ENCODE measurements at places on chromosomes 11 and 22.

DNA sequence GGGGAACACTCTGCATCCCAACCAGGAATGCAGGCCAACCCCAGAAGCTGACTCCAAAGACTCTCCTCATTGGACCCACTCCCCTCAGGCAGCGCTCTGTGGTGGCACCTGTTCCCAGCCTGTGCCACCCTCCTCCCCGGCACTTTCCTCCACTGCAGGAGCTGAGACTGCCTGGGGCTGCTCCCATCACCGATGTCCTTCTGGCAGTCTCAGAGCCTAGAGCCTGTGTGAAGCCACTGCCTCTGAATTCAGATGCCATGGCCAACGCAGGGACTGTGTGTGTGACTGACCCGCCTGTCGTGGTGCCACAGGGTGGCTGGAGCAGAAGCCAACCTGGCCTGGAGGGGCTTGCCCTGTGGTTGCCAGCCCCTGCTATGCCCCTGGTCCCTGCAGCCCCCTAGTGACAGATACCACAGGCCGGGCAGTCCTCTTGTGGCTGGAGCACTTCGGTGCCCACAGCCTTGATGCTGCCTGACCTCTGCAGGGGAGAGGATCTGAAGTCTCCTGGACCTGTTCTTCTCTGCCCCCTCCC lies 43.2 kb downstream of the TBX1 start:
- no peak for DNase-seq

DNA sequence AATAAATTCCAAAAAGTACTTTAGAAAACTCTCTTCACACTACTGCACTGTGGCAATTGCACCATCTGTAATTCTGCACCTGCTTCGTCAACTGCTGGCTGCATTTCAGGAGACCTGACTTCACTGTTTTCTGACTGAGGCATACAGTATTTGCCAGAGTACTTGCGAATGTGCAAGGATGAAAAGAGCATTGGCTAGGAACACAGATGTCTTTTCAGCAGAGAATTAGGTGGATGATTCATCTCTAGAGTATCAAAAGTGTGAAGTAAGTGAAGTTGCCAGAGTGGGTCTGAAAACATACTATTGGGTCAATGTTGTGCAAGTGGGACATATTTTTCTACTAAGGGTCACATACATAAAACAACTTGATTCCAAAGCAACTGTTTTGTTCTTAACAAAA lies 427.5 kb upstream of the CCDC90B start:
- DNase-seq, result no peak

DNA sequence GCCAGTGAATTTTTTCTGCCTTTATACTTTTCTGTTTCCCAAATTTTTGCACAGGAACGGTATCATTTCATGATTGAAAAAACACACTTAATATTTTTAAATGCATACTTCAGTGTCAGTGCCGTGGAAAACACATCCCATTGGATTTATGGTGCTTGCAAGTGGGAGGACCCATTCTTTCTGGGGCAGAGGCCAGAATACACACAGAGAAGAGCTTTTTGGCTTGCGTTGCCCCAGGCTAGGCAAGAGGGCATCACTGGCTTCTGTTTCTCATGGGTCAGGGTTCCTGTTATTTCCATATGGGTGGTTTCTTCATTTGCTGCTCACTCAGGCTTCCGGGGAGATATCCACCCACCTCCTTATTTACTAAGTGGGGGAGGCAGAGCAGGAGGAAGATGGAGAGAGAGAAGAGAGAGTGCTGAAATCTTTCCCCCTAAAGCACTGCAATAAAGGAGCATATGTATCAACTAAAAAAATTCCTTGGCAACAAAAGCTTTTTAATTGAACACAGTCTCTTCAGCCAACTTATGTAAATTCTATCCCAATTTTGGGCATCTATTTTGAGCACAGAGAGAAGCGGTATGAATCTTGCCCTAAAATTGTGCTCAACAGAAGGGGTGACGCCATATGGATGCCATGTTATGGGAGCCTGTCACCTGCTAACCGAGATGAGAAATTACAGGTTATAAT lies 66.0 kb upstream of the KIRREL3 start:
- DNase-seq, result no peak

GRCh38 chr11:63553759-63554158 lies 9.4 kb downstream of the PLAAT2 start:
- DNase-seq, result peak; percentile 84

DNA sequence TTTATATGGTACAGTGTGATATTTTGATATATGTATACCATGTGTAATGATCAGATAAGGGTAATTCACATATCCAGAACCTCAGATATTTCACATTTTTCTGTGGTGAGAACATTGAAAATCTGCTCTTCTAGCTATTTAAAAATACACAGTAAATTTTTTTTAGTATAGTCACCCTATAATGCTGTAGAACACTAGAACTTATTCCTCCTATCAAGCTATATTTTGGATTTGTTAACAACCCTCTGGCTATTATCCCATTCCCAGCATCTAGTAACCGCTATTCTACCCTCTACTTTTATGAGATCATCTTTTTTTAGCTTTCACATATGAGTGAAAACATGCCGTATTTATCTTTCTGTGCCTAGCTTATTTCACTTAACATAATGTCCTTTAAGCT lies 65.5 kb upstream of the SYT9 start:
- no peak for DNase-seq

DNA sequence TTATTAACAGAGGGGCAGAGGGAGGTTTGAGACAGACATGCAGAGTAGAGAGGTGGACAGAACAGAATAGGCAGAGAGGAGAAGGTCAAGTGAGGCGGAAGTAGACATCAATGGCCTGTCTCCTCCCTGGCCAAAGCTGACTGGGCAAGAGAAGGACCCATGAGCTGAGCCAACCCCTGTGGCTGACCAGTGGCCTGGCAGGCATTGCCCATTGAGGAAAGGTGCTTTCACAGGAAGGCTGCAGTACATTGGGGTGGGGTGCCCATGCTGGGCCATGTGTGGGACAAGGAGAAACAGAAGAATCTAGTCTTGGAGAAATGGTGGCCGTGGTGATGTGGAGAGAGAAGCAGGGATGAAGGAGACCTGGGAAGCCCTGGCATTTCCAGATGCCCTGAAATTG lies 76.0 kb downstream of the MYEOV start:
- DNase-seq, result no peak

DNA sequence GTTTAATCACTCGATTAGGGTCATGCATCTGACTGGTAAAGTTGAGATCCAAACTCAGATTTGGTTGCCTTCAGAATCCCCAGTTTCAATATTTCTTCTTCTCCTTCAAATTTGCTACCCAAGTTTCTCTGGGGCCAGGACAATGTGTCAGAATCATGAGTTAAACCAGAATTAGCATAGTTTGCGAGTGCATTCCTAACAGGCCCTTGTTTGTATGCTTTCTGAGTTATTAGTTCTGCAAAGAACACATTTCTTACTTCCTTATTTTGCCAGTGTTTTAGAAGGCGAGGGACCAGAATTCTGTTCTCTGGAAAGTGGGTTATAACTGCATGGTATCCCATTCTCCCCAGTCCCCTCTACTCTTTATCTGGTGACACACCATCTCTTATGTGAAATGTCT lies 112.0 kb downstream of the ARL14EP start:
- no peak for DNase-seq

DNA sequence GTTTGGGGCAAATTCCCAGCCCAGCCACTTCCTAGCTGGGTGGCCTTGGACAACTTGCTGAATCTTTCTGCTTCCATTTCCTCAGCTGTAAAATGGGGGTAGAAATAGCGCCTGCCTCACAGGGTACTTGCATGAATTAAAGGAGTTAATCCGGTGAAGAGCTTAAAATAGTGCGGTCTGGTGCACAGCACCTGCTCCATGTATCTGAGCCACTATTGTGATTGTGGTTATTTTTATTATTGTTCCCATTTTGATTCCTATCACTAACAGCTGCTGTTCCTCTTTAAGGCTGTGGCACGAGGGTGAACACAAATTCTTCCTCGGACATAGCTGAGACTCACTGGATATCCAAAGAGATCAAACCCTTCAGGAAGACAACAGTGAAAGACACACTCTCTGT lies 46.9 kb upstream of the TP53I11 start:
- DNase-seq, result no peak

DNA sequence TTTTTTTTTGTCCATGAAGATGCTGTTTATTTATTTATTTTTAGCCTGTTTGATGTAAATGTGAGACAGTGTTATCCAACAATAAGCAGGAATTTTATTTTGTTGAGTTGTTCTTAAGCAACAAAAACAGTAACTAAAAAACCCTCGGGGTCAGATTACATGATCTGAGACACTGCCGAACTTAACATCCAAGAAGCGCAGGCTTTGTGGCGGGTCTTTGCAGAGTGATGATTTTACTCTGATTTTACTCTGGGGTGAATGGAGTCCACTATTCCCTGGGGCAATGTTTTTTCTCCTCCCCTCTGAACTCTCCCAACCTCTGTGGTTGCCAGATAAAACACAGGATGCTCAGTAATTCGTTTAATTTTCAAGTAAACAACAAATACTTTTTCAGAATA lies 450.1 kb upstream of the B3GAT1 start:
- no peak for DNase-seq

- no peak for DNase-seq
These were observed 1862.9 kb upstream of the RAG2 start for GRCh38 chr11:38460896-38461295.

- DNase-seq, result no peak
These were observed 31.4 kb downstream of the TECTA start for GRCh38 chr11:121132211-121132976.

GRCh38 chr11:45048870-45049691 lies 97.4 kb upstream of the PRDM11 start:
- DNase-seq, result no peak

- DNase-seq, result no peak
These were observed 7.9 kb downstream of the MB start for GRCh38 chr22:35609261-35609660.

DNA sequence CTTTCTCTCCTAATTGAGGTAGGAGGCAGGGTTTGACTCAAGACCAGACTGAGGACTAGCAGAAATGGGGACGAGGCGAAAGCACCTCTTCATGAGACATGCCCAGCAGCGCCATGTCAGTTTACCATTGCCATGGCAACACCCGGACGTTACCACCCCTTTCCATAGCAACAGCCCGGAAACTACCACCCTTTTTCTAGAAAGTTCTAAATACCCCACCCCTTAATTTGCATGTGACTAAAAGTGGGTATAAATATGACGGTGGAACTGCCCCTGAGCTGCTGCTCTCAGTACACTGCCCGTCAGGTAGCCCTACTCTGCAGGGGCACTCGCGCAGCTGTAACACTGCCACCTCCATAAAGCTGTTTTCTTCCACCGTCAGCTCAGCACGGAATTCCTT lies 5.9 kb upstream of the RAC2 start:
- no peak for DNase-seq

- no peak for DNase-seq
These were observed 115.5 kb downstream of the MSANTD4 start for GRCh38 chr11:105906517-105906916.

GRCh38 chr11:34180040-34180813 lies 74.8 kb downstream of the NAT10 start:
- no peak for DNase-seq

- no peak for DNase-seq
These were observed 1.4 kb downstream of the CRY2 start for GRCh38 chr11:45848654-45849081.

GRCh38 chr11:73379189-73379880 lies 3.1 kb downstream of the RELT start:
- no peak for DNase-seq

- no peak for DNase-seq
These were observed at the start of gene HEPACAM for GRCh38 chr11:124935548-124936514. HEPACAM (minus strand) TSS chr11:124936047; CDS start chr11:124936006, 41 bp downstream.

DNA sequence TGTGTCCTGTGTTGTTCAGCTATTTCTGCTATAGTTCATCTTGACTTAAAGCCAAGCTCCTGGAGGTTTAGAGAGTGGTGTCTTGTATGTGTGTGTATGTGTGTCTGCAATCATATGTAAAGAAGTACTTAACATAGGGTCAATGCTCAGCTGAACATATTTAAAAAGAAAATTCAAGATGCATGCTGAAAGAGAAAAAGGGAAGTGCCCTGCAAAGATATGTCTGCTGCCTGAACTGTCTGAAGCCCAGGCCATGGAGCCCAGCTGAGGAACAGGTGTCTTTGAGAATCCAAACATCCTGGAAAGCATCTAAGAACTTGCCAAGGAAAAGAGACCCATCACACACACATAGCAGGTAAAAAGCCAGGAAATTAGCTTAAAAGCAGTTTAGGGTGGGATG lies 6.6 kb downstream of the TCN1 start:
- DNase-seq, result no peak

DNA sequence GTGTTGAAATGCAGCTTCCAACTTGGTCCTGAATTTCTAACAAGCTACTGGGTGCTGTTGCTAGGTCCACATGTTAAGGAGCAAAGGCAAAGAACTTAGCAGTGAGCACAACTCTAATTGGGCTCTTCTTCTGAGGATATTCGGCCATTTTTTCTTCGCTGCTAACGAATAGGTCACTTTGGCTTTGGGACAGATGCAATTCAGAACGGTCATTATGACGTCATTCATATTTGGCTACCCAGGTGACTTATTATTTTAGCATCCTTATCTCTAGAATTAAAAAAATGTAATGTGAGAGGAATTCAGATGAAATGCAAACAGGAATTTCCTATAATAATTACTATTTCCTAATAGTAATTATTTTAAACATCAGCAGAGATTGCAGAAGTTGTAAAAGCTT lies 13.9 kb downstream of the TMA7B start:
- no peak for DNase-seq

GRCh38 chr22:22877523-22878210 lies 9.9 kb upstream of the IGLL5 start:
- peak; percentile 92 for DNase-seq

- no peak for DNase-seq
These were observed 13.3 kb upstream of the CEP295 start for GRCh38 chr11:93648158-93648557.

DNA sequence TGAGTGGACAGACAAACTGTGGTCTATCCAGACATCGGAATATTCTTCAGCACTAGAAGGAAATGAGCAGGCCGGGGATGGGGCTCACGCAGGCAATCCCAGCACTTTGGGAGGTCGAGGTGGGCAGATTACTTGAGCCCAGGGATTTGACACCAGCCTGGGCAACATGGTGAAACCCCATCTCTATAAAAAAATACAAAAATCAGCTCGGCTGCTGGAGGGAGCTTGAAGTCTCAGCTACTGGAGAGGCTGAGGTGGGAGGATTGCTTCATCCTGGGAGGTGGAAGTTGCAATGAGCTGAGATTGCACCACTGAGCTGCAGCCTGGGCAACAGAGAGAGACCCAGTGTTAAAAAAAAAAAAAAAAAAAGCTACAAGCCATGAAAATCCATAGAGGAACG lies 8.0 kb upstream of the CTSD start:
- no peak for DNase-seq

DNA sequence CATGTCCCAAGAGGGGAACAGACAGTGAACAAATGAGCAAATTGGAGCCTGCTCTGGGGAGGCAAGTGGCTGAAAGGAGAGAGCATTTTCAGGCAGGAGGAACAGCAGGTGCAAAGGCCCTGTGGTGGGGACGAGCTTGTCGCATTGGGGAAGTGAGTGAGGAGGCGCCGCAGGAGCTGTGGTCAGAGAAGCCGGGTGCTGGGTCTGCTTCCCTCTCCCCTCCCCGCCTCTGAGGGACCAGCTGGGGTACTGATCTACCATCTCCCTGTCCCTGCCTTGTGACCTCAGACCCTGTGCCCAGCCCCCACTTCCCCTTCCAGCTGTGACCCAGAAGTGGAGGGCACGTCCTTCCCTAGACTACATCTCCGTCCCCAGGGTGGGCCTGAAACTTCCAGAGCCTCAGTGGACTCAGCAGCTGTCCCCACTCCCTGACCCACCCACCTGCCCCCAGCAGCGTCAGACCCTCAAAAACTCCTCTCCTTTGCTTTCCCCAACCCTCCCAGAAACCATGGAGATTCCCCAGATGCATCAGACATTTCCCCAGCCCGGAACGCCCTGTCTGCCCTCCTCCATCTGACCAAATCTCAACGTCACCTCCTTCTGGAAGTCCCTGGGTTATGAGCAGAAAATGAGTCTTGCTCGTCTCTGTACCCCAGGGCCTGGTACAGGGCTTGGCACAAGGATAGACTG lies 19.7 kb upstream of the PDGFB start:
- no peak for DNase-seq

All from activated CD4-positive, alpha-beta T cell treated with anti-CD3 and anti-CD28 coated beads, Interleukin-2, amount 10 ng/mL, durations not matched to agents 24 days and 14 days (primary cell).